AML-193 (cell line): ENCODE measurements at places on chromosomes 5 and 9.

DNA sequence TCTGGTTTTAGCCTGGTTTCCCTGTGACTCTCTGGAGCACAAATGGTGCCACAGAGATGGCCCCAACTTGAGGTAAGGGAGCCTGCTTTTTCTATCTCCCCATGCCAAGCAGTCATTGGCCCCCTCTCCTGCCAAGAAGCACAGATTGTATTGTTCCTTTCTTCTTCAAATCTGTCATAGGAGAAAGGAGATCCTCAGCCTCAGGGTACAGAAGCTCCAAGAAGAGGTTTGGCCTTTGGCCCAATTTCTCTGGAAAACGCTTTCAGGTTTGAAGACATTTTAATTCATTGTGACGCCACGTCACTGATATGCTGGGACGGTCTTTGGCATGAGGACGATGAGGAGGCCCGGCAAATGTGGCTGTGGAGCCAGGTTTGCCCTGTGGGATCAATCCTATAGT lies 29.2 kb upstream of the PANK3 start:
- no peak for DNase-seq

DNA sequence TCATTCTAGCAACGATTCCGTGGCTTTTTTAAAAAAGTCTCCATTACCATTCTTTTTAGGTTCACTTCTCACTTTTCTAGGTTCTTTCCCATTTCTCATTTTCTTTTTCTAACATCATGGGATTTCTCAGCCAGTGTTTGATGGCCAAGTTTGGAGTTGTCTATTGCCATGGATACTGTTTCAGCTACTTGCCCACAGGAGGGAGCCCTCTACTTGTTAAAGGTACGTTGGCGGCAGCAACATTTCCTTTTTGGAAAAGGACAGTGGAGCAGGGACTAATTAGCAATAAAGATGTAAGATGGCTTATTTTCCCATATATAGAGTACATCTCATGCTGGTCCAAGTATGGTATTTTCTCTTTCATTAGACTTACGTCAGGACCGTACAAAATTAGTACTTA lies 2257.5 kb upstream of the C9orf72 start:
- DNase-seq = no peak

GRCh38 chr5:130323804-130324454 lies 419.7 kb downstream of the CHSY3 start:
- DNase-seq = peak; percentile 72

- DNase-seq = peak; percentile 9
Observed at GRCh38 chr5:177368869-177369644, 11.3 kb downstream of the RGS14 start.

DNA sequence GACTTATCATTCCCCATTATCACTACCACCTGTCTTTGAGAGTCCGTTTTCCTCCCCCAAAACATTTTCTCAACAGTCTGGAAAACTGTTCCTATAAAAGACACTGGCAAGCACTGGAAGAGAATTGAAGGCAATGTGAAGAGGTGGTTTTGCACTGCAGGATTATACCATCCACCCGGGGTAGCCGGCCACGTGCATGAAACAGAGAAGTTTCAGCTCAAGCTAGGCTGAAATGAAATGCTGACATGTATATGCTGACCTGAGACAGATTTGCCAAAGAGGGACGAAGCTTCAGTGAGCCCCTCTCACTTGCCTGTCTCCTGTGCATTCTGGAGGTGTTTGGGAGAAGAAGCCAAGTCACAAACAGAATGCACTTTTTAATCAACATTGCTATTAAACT lies 567.0 kb downstream of the EBF1 start:
- no peak for DNase-seq

DNA sequence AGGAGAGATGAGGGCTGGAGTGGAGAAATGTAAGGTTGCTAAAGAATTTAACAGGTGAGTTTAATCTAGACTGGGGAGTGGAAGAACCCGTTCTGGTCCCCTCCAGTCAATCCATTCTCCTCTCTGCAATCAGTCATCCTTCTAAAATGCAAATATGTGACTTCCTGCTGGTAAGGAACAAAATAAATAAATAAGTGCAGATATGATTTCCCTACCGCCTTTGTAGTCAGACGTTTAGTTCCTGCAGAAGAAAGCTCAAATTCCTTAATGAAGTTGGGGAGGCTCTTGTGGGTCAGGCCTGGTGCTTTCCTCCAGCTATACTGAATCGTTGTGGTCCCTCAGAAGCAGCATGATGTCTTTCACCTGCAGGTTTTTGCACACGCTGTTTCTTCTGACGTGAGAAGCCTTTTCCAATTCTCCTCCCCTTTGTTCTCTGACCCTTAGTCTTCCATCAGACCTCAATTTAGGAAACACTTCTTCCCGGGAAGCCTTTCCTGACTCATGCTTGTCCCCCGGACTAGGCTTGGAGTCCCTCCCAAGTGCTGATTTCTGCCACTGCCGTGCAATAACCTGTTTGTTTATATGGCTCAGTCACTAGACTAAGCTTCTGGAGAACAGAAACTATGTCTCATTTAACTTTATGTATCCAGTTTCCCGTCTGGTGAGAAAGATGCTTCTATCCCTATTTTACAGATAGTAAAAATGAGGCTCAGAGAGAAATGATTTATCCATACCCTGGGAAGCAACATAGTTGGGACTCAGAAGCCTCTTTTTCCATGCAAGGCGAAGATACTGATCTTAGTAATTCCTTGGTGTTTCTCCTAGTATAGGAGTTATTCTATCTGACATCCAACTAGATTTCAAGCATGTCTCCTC lies 1.3 kb downstream of the ATP6V1G1 start:
- DNase-seq = no peak
